Omental fat pad (tissue), 4 donors: ENCODE measurements at places on chromosomes 3 and 15. TPM values are rescaled to one million over a fixed set of nuclear protein-coding genes. Genes with fewer than 3 reads are reported as not detected.

DNA sequence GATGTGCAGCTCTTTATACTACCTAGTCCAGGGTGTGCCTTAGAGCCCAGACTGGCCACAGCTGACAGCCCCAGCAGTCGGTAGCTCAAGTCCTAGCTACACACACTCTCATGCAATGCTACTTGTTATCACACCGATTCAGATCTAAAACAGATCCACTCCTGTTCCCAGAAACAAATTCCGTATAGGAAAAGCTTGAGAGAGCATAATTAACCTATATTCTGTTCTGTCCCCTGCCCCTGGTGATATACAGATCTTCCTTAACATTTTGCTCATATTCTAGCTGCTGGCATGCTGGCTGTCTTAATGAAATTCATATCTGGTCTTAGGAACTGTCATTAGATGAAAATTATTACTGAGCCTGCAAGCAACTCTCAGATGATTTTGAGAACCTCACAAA, 204.3 kb downstream of the SOX2 start:
- DNase-seq: no peak

- DNase-seq: no peak
These were observed 63.7 kb downstream of the SRGAP3 start for GRCh38 chr3:9185701-9186100.

DNA sequence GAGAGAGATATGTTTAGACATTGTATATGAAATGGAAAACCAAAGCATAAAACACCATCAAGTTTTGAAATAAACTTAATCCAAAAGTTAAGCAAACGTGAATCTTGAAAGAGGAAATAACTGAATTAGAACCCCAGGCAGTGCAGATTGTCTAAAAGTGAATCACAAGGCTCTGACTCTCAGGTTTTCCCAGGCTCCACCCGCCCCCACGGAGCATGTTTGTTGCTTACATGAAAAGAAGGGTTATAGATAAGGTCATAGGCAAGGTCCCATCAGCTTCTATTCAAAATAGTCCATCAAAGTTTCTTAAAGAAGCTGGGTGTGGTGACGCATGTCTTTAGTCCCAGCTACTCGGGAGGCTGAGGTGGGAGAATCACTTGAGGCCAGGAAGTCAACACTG, 29.0 kb upstream of the SLMAP start:
- no peak for DNase-seq

- no peak for DNase-seq
These were observed 1.3 kb upstream of the MEF2A start for GRCh38 chr15:99564221-99565048.

DNA sequence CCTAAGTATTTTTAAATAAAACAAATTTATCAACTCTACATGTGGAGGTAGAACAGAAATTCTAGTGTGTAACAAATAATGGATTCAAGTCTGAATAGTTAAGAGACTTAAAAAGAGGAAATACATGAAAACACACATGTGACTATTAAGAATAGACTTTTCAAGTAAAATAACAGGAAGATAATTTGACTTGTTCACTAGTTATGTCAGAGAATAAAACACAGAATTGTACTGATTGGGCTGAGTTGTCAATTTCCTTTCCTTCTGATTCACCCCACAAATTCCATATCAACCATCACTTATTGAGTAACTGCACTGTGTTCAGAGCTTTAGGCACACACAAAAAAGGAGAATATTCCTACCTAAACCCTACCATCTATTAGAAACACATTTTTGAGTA, 557.2 kb downstream of the TUSC7 start:
- DNase-seq: no peak

- DNase-seq: no peak
These were observed 12.4 kb downstream of the CIB1 start for GRCh38 chr15:90221246-90221900.

DNA sequence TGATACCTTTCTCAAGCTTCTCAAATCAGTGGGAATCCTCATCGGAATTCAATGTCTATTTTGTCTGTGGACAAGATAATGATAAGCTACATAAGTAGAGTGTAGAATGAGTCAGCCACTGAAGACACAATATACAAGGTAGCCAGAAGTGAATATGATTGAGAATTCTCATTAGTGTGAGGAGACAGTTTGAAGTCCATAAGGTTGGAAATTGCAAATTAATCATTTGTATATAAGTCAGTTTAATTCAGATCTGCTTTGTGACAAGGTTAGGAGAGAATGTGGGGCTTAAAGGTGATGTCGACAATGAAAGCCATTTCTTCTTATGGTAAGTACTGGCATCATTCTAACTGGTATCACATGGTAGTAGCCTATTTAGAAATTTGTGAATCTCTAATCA, 4.2 kb downstream of the ARPP21 start:
- no peak for DNase-seq

DNA sequence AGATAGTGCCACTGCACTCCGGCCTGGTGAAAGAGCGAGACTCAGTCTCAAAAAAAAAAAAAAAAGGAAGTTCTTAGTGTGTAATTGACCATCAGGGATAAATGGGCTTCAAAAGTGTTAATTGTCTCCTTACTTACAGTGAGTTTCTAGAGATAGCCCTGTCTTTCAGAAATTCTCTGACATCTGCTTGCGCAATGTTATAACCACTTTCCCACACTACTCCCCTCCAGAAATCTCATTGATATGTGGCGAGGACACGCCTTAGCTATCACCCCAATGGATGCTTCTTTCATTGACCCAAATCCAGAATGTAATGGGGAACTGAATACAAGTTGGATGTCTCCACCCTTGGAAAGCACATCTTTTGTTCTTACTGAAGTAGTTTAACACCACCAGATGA, 70.9 kb downstream of the GMPS start:
- DNase-seq: no peak

DNA sequence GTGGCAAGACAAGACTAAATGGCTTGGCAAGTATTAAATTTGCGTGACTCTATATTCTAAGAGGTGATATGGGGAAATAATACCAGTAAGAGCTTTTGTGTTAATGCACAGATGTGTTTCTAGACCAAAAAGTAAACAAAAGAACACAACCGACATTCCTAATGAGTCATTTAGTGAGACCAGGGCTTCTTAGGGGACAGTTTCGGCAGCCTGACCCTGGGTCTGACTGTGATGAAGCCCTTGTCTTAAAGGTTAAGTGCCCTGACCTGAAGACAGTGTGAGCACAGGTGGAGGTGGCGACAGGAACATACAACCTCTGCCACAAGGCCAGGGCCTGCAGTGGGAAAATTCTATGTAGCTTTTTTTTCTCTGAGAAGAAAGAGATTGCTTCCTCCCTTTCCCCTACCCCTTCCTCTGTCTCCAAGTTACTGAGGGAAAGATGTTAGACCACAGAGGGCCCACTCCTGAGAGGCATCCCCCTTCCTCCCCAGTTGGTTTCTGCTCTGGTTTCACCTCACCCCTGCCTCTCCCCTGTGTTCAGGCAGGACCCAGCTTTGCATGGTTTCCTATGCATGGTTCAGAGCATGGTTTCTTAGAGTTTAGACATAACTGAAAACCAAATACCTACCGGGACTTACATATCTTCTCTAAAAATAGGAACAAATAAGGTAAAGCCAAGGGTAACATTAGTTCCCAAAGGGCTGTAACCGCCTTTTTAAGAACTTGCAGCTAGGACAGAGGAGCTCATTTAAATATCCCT, 24.8 kb upstream of the CMTM7 start:
- no peak for DNase-seq

- no peak for DNase-seq
These were observed 420.5 kb upstream of the NAALADL2 start for GRCh38 chr3:174438501-174439145.

DNA sequence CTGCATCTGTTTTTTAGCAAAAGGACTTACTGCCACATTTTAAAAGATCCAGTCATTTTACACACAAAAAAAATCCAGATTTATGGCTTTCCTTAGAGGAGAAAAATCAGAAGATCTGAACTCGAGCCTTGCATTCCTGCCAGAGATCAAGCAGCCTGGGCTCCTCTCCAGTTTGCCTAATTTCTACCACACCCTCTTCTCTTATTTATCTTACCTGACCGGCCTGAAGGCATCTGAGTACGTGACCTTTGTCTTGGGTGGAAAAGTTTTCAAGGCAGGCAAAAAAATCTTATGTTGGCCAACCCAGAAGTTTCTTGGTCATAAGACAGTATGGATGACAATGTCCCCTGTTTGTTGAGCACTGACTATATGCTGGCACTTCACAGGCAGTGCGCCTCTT, 60.3 kb downstream of the CHRD start:
- no peak for DNase-seq

DNA sequence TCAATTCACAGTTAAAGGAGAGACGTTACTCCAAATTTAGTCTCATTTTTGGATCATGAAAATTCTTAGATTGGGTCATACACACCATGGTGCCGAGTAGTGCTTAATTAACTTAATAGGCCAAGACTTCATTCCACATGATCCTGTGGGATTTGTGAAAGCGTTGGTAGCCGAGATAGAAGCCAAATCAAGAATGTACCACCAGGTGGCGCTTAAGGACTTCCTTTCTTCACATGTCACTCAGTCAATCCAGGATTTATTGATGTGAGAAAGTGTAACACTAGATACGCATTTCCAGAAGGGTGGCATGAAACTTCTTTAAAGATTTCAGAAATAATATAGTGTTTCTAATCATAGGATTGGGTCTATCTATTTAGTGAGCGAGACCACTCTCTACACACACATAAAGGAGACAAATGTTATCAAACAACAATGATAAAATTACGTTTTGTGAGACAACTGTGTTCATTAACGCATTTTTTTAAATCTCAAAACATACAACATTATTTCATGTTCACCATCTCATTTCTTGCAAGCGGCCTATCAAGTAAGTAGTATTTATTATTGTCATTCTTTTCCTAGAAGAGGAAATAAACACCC, 436.1 kb downstream of the CHL1 start:
- DNase-seq: no peak

Gene PROS1
- total RNA-seq: 98.8 TPM

Gene RBP2
- not detected for total RNA-seq

Gene BRPF1
- 15.6 TPM for total RNA-seq

Gene ZNF660
- 1.6 TPM for total RNA-seq

Gene ZDHHC23
- total RNA-seq: 3.2 TPM

Gene BNIP2
- 162 TPM for total RNA-seq

Gene THAP10
- total RNA-seq: 0.48 TPM
